ENCODE measurements at places on chromosomes 16 and 17.

DNA sequence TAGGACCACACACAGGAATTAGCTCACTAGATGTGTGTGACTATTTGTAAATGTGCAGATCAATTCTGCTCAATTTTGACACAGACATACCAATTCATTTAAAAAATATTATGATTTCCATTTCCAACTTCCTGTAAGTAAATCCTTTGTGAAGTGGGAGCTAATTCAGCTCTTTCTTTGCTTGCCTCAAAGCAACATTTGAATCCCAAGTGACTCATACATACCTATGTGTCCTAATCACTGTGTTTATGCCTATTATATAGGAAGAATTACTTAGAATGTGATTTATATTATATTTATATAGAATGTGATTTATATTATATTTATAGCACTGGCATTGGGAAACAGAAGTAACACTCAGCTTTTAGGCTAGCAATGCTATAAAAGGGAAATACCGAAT, 195.9 kb upstream of the C17orf78 start:
- no peak for DNase-seq

DNA sequence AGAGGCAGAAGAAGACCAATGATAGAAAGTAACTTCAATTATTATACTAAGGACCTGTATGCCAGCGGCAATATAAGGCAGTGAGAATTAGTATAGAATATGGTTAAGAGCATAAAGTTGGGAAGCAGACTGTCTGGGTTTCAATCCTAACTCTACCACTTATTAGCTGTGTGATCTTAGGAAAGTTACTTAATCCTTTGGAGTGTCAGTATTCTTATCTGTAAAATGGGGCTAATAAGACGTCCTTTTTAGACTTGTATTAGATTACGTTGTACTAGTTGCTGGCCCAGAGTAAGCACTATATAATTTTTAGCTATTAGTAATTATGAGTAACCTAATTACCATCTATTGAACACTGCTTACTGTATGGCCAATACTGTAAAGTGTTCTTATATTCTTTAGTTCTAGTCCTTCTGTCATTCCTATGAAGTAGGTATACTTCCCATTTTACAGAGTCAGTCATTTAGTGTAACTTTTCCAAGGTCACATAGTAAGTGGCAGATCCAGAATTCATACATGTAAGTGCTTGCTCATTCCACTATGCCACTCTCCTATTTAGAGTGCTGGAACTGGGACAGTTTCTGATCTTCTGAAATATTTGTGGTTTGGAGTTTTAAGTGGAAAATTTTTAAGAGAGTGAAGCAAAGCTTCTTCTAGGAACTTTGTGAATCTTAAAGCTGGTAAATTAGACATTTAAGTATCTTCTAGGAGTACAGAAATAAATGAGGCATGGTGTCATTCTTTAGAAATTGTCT, 22.5 kb downstream of the HEATR9 start:
- no peak for DNase-seq

DNA sequence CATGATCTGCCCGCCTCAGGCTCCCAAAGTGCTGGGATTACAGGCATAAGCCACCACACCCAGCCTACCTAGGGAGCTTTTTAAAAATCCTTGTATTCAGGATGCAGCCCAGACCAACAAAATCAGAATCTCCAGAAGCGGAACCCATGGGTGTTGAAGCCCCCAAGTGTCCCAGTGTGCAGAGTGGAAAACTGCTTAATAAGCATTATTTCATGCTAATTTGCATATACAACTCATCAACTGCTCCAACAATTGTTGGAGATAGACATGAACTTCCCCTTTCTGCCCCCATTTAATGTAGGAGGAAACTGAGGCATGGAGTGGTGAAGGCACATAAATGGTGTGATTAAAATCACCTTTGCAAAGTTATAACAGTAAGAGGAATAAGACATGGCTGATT, 84.3 kb upstream of the C16orf82 start:
- DNase-seq: no peak

DNA sequence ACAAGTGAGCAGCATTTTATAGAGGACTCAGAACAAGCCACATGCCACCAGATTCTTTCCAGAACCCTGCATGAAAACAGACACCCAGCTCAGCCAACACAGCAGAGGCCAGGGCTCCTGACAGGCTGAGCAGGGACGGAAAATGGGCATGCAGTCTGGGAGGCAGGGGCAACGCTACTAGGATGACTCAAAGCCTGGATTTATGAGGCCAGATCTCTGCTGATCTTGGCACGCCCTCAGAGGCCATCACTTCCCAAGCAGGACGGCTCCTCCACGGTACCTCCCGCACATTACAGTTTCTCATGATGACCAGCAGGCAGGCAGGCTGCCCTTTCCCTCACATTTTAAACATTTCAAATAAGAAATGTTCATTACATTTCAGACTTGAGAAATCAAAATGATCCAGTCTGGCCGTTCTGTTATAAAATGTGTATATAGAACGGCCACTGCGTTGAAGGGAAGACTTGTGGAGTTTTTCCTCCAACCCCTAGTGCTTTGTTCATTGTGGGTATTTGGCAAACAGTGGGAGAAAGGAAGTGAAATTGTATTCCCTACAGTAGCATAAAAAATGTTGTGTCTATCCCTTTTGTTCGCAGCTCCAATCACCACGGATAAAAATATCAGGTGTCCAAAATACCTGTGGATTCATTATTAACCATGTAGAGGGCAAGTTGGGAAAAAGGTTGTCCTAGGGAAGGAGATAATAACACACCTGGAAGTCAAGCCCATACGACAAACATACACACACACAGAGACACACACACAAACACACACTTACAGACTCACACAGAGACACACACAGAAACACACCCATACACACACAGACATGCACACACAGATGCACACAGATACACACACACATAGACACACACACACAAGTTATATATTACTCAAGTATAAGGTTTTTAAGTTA, 64.8 kb upstream of the ADAMTS18 start:
- DNase-seq: no peak

GRCh38 chr17:57553991-57554825, 190.9 kb downstream of the CCDC182 start:
- DNase-seq: peak; percentile 100

GRCh38 chr17:38879878-38880665, 10.2 kb downstream of the LASP1 start:
- DNase-seq: peak; percentile 55

DNA sequence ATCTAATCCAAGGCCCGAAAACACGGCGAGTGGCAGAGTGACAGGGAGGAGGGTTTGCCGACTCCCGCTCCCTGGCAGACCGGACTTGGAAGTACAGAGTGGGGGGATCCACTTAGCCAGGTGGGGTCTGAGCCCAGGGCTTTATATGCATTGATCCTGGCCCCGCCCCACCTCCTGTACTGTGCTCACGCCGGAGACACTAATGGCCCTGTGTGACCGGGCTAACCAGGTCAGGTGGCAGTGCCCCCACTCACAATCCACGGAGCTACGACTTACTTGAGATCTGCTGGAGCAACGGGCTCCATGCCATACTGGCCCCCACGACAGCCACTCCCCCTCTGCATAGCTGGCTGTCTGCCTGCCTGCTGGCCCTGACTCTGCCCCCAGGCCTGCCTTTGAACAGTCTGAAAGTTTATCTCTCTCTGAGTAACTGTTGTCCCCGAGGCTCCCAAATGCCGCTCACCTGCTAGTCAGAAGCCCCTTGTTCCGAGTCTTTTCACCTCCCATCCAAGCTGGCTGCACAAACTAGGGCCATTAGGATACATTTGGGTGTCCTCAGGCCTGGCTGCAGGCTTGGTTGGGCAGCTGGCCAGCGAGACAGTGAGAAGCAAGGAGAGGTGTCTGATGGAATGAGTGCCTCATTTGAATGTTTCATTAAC, 28.0 kb downstream of the CACNA1G start:
- peak; percentile 75 for DNase-seq

- DNase-seq: peak; percentile 69
These were observed 194.0 kb upstream of the CIBAR2 start for GRCh38 chr16:85306071-85306792.

DNA sequence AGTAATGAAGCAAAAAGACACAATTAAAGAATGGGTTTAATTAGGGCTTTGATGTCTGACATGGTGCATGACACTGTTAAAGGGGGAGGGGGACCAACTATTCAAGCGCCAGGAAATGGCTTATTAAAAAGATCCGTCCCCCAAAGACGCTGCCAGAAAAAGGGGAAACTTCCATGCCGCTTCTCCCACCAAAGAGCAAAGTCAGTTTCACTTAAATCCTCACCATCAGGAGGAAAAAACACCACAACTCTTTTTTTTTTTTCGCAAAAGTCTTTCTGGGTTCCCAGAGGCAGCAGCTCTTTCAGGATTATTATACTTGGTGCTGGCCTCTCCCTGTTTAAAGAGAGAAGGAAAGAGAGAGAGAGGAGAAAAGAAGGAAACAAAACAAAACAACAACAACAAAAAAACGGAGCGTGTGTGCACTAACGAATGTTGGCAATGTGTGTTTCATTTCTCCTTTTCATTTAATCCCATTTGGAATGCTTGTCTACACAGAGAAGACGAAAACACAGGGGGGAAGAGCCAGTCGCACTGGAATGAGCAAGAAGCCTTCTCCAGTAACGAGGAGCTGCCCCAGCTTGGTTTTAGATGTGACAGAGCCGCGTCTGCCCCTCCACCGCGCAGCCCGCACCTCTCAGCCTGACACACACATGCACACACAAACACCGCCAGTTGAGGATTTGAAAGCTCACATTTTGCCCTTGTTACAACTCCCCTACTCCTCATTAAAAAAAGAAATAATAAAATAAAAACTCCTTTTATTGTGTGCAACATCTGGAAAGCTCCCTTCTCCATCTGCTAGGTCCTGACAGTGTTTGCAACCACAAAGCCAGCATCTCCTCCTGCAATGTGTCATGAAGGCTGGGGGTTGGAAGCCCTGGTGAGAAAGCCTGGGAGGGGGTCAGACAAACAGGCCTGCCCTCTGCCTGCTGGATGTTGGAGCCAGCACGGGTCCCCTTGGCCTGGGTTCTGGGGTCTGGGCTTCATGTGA, 32.7 kb upstream of the AXIN2 start:
- DNase-seq: peak; percentile 15

GRCh38 chr17:12575641-12576040, 90.0 kb upstream of the MYOCD start:
- DNase-seq: no peak

- peak; percentile 93 for DNase-seq
These were observed 751 bp downstream of the DCAF7 start for GRCh38 chr17:63550817-63551639.

DNA sequence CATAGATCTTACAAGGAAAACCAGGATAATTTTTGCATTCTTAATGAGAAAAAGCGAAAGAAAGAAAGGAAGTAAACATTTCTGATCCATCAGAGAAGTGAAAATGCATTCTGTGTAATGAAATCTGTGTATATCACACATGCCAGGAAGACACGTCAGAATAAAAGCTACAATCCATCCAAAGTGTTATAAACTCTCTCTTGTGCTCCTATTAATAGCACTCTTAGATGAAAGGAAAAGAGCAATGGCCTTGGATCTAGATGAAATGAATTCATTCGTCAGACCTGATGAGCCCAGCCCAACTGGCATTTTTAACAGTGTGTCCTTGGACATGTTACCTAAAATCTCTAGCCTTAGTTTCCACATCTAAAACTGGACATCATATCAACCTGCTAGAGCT, 885.5 kb downstream of the CDH11 start:
- no peak for DNase-seq

DNA sequence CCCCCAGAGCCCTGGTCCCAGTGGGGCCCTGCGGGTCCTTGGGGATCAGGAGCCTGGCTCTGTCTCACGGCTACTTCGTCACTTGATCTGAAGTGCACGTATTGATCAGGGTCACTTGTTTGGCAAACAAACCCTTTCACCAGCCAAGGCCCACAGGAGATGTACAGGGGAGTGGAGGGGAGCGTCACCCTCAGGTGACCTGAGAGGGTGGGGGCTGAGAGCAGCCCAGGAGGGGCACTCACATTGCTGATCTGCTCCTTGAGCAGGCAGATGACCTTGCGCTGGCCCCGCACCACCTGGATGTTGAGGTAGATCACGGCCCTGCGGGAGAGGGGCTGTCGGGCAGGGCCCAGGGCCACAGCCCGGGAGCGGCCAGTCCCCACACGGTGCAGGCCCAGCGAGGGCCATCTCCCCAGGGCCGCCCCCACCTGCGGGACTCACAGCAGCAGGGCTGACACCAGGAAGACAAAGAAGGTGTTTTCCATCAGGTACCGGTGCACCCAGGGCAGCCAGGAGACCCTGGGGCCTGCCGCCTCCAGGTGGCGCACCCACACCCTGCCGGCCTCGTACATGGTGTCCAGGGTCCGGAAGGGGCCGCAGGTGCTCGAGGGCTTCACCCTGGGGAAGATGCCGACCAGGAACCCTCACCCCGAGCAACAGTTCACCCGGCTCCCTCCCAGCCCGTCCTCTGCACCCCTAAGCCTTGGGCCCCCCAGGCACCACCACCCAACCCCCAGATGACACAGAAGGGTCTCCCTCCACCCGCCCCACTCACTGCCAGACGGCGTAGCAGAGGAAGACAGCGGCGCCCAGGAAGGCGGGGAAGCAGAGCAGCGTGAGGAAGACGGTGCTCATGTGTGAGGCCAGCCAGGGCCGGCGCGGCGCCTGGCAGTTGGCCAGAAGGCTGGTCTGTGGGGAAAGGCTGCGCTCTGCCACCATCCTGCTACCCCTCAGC, 11.3 kb downstream of the TMC6 start:
- DNase-seq: peak; percentile 73

DNA sequence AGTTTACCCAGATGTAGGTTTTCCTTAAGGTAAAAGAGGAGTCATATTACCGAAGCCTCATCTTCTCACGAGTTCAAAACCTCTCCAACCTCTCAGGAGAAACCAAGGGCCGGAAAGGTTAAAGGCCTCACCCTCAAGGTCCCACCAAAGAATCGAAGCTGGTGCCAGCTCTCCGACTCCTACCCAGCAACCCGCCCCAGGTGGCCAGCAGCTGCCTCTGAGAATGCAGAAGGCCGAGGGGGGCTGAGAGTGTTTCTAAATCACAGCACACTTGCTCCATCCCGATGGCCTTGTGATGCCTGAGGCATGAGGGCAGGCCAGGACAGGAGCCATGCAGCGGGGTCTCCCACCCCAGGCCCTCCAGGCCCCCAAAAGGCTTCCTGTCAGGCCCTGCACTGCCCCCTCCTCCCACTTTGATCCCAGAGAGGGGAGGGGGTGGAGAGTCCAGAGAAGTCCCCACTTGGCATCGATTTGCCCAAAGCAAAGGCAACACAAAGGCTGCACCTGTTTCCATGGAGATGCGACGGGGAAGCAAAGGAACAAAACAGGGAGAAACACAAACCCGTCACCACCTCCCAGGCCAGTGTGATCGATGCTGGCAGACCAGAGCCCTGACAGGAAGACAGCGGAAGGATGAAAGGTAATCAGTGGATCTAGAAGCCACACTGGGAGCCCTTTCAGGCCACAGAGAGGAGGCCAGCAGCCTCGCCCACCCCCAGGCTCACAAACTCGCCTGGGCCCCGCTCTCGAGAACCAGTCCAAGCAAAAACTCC, 39.0 kb downstream of the CUEDC1 start:
- no peak for DNase-seq

DNA sequence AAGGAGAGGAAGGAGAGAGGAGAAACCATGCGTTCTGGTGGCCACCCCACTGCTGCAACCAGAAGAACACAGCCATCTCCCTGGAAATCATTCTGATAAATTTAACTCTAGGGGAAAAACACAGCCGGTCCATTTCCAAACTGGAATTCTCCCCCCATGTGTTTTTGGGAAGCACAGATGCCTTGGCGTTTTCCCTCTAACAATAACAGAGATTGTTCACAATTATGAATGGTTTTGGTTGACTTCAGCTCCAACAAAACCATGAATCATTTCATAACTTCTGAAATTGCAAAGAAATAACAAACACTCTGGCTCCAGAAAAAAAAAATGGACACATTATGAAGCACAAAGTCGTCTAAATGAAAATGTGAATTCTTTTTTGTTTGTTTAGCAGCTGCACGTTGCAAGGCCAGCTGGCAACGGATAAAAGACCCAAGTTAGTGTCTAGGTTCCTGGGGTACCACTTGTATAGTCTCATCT, 46.2 kb downstream of the GNAO1 start:
- DNase-seq: no peak

GRCh38 chr17:16352303-16352666, 984 bp downstream of the CENPV start:
- DNase-seq: peak; percentile 93

Measured in NCI-H82 (cell line).